ENCODE measurements at places on chromosomes 13 and 19.

DNA sequence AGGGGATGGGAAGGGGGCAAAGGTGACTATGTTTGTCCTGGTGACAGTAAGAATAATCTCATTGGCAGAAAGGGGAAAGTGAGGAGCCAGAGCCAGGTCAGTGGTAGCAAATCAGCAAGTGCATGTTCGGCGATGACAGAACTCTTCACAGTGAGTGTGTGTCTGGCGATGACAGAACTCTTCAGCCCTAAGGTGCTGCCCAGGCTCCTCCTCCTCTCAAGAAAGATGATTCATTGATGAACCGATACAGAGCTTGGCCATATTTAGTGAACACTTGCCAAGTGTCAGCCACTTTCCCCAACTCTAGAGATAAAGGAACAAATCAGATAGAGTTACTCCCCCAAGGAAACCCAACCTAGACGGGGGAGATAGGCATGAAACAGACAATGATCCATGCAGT, 199.3 kb upstream of the UBL3 start:
- no peak for DNase-seq

DNA sequence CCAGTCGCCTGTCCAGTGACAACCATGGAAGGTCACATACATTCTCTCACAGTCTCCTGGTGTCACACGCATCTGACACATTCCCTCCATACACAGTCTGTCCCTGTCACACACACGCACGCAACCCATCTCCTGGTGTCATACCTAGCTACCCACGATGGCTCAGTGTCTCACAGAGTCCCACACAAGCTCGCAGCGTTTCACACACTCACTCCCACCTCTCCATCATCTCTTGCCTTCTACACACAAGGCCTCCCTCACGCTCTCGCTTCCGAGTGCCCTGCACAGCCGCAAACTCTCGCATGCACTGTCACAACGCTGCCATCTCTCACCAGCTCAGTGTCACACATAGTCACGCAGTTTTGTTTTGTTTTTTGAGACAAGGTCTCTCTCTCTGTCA, 1.2 kb upstream of the GNG8 start:
- no peak for DNase-seq

DNA sequence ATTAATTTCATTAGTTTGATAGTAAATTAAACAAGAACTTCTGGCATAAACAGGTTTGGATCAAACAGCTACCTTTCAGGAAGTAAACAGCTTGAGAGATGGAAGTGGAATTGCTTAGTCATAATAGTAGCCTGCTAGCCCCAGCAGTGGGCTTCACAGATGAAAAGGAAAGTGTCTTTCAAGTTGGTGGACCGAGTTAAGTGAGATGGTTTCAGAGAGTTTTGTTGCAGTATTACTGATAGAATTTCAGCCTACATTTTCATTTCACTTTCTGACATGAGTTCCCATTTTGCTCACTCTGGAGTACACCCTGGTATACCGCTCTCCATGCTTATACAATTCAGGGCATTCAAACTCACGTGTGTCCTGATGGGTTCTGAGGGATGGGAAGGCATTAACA, 2.0 kb upstream of the PTOV1 start:
- no peak for DNase-seq

GRCh38 chr13:29524176-29524575, 71.3 kb downstream of the SLC7A1 start:
- no peak for DNase-seq

GRCh38 chr19:29858000-29858596, 46.3 kb downstream of the CCNE1 start:
- DNase-seq, result no peak

DNA sequence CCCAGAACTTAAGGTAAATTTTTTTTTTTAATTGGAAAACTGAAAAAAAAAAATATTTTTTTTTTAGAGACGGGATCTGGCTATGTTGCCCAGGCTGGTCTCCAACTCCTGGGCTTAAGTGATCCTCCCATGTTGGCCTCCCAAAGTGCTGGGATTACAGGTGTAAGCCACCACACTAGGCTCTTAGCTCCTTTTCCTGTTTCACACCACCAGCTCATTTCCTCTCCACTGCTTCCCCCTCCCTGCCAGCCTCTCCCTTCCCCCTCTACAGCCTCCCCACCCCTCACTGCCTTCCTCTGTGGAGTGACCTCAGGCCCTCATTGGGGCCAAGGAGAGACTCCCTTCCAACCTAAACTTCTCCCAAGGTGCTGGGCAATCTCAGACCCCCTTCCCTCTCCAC, 4.2 kb upstream of the GIPR start:
- no peak for DNase-seq

GRCh38 chr19:13883516-13884064, 6.7 kb downstream of the NANOS3 start:
- no peak for DNase-seq

- no peak for DNase-seq
Observed at GRCh38 chr19:51359294-51359693, 6.9 kb downstream of the ETFB start.

- no peak for DNase-seq
Observed at GRCh38 chr13:63516124-63516523, 2100.5 kb upstream of the PCDH20 start.

DNA sequence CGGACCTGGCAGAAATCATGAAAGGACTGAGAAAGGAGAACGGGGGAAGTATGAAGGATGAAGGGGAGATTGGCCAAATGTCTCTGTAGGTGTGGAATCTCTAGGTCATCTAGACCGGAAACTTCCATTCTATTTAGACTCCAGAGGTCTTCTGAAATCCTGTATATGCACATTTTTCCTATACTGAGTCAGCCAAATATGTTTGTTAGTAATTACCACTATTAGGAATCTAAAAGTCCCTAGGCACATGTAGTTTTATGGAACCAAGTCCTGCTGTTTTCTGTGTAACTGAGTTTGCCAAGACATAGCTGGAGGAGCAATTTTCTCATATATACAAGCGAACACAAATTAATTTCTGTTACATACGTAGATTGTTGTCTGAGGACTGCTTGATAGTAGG, 498.1 kb downstream of the GPC5 start:
- no peak for DNase-seq

- no peak for DNase-seq
Observed at GRCh38 chr19:38975861-38976271, 324 bp upstream of the FBXO17 start.

DNA sequence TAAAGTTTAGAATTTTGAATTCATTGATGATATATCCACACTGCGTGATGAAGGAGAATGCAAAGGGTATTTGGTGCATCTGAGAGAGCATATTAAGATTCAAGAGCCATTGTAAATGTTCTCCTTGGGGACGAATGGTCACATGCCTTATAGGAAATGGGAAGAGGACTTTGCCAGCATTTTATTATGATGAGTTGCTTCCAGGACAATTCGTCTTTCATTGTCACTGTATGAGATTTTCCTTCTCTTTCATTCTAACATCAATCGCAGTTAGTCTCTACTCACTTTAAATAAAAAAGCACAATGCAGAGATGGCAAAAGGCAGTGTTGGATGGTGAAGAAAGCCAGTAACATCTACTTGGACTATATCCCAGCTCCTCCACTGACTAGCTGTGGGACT, 21.4 kb downstream of the WDFY2 start:
- no peak for DNase-seq

GRCh38 chr13:85040215-85040614, 759.0 kb downstream of the SLITRK6 start:
- no peak for DNase-seq

DNA sequence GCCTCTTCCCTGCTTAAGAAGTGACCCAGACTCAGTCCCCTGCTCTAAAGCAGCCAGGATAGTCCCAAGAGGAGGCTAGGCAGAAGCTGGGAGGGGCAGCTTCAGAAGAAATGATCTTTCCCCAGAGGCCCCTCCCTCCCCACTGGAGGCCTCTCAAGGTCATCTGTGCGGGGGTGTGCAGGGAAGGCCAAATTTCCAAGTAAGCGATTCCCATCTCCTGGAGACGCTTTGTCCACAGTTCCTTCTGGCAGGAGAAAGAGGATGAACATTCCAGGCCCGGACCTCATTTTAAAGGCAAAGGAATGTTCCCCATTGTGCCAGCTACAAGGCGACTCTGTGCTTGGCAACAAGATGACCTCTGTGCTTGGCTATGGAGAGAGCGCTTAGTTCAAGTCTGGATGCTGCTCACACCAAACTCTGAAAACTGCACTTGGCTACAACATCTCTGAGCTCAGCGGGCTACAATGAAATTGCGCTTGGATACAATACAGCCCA, 23.5 kb downstream of the COL5A3 start:
- no peak for DNase-seq

- no peak for DNase-seq
Observed at GRCh38 chr19:5287066-5287465, 53.5 kb downstream of the PTPRS start.

- no peak for DNase-seq
Observed at GRCh38 chr13:50374517-50374916, 359.3 kb downstream of the KCNRG start.

DNA sequence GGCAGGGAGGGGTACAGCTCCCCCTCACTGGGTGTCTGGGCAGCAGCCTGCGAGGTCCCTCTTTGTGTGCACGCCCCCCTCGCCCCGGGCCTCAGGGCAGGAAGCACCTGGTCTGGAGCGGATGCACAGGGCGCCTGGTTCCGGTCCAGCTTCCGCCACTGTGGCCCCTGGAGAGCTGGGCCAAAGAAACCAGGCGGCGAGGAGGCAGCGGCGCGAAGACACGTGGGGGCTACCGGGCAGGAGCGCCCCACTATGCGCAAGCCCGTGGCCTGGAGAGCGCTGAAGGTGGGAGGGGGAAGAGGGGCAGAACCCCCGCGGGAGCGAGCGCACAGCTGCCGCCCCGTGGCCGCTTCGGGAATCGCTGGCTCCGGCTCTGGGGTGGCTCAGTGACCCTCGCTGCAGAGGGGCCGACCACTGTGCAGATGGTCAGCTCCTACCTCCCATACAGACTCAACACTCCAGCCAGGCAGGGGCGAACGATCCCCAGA, 1.7 kb upstream of the LYL1 start:
- no peak for DNase-seq

GRCh38 chr13:22482496-22483000, 698.2 kb upstream of the SGCG start:
- DNase-seq, result no peak

DNA sequence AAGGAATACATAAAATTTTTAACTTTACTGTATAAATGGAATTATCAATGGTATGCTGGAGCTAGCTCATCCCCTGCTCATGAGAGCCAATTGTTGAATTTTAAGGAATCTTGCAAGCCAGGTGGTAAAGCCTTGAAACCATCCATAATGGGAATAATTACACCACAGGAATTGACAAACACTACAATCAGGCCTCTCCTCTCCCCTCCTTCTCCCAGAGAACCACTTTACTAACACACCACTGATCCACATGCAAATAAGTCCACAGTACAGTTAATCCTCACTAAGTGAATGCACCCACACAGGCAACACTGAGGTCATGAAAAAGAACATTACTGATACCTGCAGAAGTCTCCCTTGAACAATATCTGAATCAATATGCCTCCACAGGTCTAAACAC, 140.5 kb downstream of the KLF12 start:
- no peak for DNase-seq

DNA sequence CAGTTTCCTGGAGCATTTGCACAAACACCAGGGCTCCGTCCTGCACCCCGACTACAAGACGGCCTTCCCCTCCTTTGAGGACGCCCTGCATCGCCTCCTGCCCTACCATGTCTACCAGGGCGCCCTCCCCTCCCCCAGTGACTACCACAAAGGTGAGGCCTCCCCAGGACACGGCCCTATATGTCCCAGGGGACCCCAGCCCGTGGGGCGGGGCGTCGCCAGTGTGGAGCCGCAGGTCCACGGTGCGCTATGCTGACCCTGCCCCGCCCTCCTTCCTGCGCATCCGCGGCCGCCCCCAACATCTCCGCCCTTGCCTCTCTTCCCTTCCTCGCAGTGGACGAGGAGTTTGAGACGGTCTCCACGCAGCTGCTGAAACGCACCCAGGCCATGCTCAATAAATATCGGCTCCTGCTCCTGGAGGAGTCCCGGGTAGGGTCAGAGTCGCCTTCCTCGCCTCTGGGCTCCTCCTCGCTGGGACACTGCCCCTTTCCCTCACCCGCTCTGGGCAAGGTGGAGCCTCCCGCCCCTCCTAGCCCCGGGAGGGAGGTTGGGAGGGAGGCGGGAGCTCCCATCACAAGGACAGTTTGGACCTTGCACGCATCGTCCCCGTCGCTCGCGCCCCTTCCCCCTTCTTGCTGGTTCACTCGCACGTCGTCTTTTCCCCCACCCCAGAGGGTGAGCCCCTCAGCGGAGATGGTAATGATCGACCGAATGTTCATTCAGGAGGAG, 14.4 kb upstream of the EHD2 start:
- DNase-seq, result no peak

DNA sequence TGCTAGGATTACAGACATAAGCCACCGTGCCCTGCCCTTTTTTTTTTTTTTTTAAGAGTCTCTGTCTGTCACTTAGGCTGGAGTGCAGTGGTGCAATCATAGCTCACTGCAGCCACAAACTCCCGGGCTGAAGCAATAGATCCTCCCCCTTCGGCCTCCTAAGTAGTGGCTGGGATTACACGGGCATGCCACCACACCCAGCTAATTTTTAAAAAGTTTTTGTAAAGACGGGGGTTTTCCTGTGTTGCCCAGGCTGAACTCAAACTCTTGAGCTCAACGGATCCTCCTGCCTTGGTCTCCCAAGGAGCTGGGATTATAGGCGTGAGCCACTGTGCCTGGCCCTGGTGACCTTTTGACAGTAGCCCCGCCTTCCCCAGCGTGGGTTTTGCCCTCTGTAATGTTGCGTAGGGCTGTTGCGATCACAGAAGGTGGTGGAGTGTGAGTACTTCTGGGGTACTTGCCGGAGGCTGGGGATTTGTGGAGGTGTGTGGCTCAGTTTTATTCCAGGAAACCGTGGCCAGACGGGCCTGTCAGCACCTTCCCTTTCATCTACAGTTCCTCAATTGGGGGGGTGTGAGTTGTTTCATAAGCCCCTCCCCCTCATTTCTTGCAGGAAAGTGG, 11.6 kb upstream of the RETN start:
- no peak for DNase-seq

DNA sequence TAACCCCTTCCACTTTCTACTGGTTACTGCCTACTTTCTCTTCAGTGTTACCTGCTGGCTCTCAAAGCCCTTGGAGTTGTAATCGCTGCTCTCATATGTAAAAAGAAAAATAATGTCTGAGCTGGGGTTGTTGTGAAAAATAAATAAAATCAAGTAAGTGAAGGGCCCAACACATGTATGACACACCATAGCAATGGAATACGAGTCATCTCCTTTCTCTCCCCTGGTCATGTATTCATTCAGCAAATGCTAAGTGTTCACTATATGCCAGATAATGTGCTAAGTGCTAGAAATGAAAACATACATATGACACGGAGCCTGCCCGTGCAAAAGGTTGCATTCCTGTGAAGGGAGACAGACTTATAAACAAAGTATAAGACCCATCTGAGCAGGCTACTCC, 535.0 kb downstream of the RFC3 start:
- no peak for DNase-seq

GRCh38 chr13:104301171-104301975, 1235.2 kb upstream of the SLC10A2 start:
- DNase-seq, result no peak

- DNase-seq, result no peak
Observed at GRCh38 chr19:11106477-11106876, 17.2 kb downstream of the LDLR start.

- no peak for DNase-seq
Observed at GRCh38 chr19:4914736-4915501, 5.6 kb downstream of the UHRF1 start.

Data from NCI-H187 (cell line).